Activated CD8-positive, alpha-beta memory T cell treated with anti-CD3 and anti-CD28 coated beads for 1 hour (primary cell): ENCODE measurements at places on chromosomes 16 and 17.
A peak's percentile ranks its signal among the peaks of the same experiment; 100 is the strongest.

- no peak for DNase-seq
Measured at GRCh38 chr16:50282010-50282538, 15.7 kb downstream of the ADCY7 start.

GRCh38 chr17:7261379-7262191, 693 bp downstream of the CLDN7 start:
- no peak for DNase-seq

GRCh38 chr17:44384823-44385286, 4.6 kb downstream of the ITGA2B start:
- DNase-seq = no peak

- DNase-seq = no peak
Measured at GRCh38 chr16:15960124-15960971, 10.9 kb downstream of the ABCC1 start.

DNA sequence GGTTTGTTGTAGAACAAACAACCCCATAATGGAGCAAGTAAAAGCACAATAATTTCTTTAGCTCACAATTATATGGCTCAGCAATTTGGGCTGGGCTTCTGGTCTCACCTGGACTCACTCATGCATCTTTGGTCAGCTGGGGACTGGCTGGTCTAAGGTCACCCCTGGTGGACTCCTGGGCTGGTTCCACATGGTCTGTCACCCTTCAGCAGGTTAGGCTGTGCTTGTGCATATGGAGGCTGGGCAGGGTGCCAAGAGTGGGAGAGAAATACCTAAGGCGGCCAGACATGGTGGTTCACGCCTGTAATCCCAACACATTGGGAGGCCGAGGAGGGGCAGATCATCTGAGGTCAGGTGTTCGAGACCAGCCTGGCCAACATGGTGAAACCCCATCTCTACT, 27.0 kb upstream of the SMURF2 start:
- DNase-seq = no peak

DNA sequence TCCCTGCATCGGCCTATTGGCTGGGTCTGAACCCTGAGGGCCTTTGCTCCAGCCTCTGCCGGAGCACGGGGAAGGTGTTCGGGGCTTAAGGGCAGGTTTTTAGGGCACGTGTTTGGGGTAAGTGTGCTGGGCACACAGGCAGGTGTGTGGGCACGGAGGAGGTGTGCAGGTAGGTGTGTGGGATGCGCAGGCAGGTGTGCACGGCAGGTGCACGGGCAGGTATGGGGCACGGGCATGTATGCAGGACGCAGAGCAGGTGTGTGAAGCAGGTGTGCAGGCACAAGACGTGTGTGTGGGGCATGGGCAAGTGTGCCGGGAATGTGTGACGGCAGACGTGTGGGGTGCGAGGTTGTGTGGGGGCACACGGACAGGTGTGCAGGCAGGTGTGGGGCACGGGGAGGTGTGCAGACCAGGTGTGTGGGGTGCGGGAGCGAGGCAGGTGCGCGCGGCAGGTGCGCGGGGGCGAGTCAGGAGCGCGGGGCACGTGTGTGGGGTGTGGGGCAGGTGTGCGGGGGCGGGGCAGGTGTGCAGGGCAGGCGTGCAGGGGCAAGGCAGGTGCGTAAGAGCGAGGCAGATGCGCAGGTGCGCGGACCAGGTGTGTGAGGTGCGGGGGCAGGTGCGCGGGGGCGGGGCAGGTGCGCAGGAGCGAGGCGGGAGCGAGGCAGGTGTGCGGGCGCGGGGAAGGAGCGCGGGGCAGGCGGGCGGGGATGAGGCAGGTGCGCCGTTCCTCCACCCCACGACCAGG, 28.6 kb upstream of the METRNL start:
- no peak for DNase-seq

DNA sequence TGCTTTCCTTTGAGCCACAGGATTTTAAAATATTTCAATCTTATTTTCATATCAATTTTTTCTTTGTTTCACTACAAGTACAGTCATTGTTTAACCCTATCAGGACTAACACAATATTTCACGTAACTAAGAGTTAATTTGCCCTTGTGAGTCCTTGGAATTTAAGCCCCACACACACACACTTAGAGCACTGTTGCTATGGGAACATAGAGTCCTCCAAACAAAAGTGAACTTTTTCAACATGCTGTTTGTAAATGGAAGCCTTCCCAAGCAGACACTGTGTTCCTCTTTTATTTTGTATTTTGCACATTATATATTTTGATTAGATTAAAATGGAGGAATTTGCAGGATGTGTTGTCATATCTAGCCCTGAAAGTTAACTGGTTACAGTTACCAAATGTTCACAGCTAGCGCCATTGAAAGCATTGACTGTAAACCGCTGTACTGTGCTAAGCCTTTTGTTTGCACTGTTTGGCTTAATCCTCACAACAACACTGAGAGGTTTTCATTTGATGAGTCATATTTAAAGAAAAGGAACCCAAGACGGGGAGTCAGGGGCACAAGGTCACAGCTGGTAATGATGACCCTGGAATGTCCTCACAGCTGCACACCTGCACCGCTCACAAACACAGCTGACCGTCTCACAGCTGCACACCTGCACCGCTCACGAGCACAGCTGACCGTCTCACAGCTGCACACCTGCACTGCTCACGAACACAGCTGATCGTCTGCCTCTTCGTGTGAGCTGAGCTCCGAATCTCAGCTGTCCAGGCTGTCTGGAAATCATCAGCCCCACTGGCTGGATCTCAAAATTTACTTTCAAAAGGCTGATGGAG, 6.3 kb downstream of the HSBP1 start:
- DNase-seq = no peak

- no peak for DNase-seq
Measured at GRCh38 chr16:51034481-51035109, 116.5 kb downstream of the SALL1 start.

GRCh38 chr16:30694926-30695693, 3.9 kb upstream of the SRCAP start:
- no peak for DNase-seq

DNA sequence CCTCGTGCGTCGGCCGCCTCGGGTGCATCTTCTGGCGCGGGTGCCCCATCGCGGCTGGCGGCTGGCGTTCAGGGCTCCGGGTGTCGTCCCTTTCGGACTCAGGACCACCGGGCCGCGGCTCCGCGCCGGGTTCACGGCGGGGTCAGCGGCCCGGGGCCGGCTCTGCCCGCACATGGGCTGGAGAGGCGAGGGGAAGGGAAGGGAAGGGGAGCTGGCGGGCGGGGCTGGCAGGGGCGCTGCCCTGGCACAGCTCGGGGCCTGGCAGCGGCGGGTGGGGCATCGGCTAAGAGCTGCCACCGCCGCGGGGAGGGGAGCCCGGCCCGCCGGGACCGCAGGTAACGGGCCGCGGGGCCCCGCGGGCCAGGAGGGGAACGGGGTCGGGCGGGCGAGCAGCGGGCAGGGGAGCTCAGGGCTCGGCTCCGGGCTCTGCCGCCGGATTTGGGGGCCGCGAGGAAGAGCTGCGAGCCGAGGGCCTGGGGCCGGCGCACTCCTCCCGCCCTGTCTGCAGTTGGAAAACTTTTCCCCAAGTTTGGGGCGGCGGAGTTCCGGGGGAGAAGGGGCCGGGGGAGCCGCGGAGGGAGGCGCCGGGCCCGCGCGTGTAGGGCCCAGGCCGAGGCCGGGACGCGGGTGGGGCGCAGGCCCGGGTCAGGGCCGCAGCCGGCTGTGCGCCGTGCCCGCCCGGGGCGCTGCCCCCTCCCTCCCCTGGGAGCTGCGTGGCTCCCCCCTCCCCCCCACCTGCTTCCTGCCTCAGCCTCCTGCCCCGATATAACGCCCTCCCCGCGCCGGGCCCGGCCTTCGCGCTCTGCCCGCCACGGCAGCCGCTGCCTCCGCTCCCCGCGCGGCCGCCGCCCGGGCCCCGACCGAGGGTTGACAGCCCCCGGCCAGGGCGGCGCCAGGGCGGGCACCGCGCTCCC, 646 bp downstream of the HIC1 start:
- no peak for DNase-seq

DNA sequence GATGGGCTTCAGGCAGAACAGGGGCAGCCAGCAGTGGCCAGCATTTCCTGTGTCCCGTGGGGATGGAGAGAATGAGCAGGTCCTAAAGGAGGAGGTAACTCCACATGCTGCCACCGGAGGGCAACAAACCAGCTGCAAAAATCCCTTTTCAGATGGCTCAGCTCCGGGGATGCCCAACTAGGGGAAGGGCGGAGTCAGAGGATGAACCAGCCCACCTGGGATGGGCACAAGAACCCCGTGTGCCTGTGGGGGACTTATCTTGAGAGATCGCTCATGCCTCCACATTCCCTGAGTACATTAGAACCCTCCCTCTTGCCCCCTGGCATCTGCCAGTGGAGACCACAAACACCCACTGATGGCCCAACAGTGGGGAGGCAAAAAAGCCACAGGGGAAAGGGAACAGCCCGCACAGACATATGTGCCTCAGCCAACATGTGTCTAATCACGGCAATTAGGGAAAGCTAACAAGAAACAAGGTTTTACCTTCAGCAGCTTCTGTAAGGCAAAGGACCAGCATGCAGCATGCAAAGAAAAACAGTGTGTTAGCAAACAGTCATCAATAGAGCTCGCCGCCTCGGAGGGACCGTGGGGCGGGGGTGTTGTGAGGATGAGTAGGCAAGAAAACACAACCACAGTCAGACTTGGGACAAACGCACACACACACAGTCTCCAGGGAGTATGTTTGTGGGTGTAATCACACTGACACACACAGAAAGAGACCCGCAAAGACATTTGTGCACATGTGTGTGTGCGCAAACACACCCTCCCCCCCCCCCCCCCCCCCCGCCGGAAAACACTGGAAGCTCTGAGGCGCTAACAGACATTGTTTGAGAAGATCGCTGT, 64.0 kb downstream of the MYO18A start:
- DNase-seq = no peak

- no peak for DNase-seq
Measured at GRCh38 chr17:58531122-58531521, 16.7 kb upstream of the MTMR4 start.

DNA sequence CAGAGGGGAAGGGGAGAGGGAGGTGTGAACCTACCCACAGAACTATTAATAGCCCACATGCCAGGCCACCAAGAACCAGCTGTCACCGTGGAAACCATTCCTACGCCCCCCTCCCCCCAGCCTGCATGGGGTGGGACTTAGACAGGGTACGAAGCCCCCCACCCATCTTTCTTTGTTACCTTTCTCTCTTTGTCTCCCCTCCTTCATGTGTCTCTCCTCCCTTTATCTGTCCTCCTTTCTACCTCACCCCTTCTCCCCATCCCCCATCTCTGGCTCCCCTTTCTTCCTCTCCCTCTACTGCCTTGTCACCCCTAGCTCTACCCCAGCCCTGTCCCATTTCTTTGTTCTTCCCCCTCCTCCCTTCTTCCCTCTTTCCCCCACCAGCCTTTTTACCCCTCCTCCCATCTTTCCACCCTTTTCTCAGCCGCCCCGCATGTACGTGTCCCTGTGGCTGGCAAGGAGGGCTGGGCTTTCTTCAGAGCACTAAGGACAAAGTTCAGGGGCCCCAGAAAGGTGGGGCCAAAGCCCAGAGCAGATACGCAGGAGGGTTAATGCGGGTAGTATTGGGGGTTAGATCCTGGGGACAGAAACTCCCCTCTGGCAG, 8.0 kb downstream of the THRA start:
- no peak for DNase-seq

GRCh38 chr16:7097518-7097917, 235.1 kb upstream of the RBFOX1 start:
- DNase-seq = no peak

DNA sequence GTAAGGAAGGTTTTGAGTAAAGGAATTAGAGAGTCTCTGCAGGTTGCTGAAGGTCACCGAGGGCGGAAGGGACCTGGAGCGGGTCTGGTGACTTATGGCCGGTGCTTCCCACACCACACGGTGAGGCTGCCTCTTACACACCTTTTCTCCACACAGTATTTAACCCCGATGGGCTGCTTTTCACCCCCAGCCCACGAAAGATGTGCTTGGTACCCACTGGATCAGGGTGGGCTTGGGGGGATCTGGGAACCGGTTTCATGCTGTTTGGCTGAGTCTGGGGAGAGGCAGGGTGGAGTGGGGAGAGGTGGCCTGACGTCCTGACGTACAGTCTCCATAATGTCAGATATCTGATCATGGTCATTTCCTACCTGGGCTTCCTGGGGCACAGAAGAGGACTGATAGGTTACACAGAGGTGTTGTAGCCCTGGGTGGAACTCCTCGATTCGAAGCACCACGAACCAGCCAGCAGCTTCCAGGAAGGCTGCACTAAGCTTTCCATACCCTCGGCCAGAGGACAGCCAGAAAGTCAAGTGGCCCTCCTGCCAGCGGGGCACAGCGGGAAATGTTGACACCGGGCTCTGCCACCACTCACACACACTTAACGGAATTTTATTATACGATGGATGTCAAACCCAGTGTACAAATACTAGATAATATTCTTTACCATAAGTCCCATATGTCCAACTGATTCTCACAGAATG, 34.0 kb downstream of the OR1D5 start:
- DNase-seq = no peak

GRCh38 chr17:61459142-61459809, 7.1 kb downstream of the TBX4 start:
- no peak for DNase-seq

GRCh38 chr16:19696328-19696727, 21.7 kb downstream of the KNOP1 start:
- DNase-seq = peak; percentile 9

DNA sequence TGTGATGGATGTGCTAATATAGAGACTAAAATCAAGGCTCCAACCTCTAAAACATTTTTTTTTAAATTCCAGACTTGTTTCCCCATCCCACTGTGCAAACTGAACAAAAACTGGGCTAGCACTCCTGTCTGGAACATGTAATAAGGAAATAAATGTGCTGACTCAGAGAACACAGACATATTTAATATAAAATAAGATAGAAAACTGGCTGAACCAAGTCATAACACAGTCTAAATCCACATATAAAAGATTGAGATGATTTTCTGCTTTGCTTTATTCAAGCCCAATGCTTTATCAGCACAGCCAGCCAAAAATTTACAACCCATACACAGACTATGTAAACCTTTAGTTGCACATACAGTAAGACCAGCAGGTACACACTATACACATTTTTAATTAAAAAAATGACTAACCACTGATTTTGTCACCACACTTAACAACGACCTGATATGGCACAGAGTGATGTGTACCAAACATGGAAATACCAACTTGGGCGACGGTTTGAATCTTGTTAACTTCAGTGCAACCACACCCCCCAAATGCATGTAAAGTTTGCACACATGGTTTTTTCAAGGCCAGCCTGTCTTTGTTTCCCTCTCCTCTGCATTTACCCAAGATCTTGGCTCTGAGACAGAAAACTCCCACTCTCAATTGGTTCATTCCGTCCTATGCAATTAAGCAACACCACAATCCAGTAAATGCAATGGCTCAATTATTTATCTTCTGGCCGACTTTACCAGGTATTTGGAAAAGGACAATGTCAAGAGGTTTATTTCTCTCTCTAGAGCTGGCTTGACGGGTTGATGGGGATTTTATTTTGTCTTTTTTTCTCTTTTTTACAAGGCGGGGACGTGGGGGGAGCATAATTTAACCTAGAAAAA, 1.2 kb downstream of the STAT3 start:
- no peak for DNase-seq

GRCh38 chr17:78127888-78128550, 536 bp downstream of the TMC6 start:
- no peak for DNase-seq

DNA sequence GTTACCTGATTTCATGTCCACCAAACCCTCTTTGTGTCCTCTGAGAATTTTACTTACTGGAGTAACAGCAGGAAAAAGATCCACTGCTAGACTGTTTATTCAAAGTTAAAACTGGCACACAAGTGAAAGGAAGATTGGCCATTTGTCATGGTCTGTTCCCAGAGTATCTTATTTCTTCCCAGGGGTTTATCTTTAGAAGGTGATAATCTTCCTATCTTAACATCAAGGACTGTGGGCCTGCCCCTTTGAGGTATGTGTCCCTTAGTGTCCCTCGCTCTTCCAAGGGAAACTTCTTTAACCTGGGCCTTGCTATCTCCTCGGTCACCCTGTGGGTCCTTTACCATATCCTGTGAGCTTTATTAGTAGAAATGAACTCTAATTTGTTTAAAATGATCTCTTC, 49.7 kb downstream of the ARHGAP44 start:
- DNase-seq = no peak
